ENCODE measurements at places on chromosomes 6 and 20.
A peak's percentile ranks its signal among the peaks of the same experiment; 100 is the strongest.

DNA sequence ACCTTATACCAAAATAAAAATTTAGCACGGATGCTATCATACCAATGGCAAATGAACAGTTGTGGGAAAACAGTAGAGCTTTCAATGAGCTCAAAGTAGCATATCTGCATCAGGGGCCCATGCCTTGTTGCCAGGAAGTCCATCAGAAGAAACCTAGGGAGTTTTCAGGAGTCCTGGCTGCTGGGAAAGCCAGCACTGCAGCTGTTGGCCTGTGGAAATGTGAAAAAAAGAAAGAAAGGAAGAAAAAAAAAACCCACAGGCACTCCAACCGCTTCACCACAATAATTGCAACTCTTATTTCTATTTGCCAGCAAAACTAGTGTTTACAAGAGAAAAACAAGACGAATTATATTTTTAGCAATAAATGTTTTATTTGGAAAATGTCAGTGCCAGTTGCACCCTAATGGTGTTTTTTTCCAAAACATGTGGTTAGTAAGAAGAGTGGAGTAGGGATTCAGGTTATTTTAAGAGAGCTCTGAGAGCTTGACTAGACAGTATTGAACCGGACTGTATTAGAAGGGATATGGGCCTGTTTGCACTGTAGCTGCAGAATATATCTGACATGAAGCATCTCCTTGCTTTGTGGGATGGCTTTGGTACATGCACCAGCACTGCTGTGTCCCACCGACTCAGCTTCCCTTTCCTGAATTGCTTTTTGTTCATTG lies 137.3 kb downstream of the CCDC170 start:
- DNase-seq = no peak

- no peak for DNase-seq
Measured at GRCh38 chr6:37535759-37536490, 36.2 kb upstream of the CCDC167 start.

- no peak for DNase-seq
Measured at GRCh38 chr20:56352345-56353055, 6.3 kb upstream of the FAM210B start.

- no peak for DNase-seq
Measured at GRCh38 chr6:111979633-111980032, 74.3 kb upstream of the CCN6 start.

- DNase-seq = no peak
Measured at GRCh38 chr6:39695447-39695846, 29.8 kb downstream of the KIF6 start.

DNA sequence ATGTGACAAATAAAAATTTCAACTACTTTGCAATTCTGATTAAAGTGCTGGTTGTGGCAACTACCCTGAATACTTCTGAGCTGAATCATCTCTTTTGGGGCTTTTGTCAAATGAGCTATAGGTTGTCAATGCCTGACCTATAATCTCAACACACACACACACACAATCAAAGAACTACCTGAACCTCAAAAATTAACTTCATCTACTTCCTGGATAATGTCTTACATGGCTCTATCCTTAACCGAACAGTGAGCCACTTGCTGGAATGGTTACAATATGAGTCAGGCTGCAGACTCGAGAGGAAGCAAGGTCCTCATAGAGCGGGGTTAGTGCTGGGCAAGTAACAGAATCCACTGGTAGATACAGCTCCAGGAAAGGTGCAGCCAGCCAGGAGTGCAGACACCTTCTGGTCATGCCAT lies 70.6 kb upstream of the DST start:
- DNase-seq = peak; percentile 56

DNA sequence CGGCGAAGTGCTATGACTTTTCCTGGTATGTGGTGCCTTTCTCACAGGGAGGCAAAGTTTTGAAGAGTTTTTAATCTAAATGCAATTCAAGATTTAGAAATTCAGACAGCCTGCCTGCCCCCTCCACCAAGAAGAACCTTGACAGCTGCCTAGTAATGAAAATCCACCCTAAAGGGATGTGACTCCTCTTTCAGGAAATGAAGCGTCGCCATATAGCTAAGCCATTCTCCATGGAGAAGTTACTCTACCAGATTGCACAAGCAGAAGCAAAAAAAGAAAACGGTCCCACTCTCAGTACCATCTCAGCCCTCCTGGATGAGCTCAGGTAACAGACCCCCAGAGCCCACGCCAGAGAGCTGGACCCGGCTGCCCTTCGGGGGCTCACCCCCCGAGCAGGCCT lies 150.1 kb downstream of the DTNBP1 start:
- no peak for DNase-seq

GRCh38 chr6:113350461-113350860 lies 506.7 kb upstream of the MARCKS start:
- no peak for DNase-seq

GRCh38 chr6:150029749-150030148 lies 4.4 kb upstream of the RAET1L start:
- no peak for DNase-seq

DNA sequence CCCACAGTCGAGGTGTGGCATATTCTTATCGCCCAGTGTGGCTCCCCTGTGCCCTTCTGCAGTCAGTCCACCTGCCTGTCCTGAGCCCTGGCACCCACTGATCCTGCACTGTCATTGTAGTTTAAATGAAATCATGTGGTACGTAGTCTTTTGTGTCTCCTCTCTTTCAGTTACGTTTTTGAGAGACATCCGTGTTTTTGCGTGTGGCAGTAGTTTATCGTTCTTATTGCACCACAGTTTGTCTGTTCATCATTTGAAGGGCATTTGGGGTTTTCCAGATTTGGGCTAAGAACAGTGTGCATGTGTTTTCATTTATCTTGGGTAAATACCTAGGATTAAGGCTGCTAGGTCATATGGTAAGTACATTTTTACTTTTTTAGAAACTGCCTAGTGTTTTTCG lies 49.3 kb downstream of the SPATA2 start:
- peak; percentile 89 for DNase-seq

GRCh38 chr6:131469130-131469529 lies 103.9 kb upstream of the ARG1 start:
- no peak for DNase-seq

Data from fibroblast of skin of left quadriceps (primary cell).